Hippocampal formation (tissue), 2 donors: ENCODE measurements at places on chromosomes 3 and 15.

DNA sequence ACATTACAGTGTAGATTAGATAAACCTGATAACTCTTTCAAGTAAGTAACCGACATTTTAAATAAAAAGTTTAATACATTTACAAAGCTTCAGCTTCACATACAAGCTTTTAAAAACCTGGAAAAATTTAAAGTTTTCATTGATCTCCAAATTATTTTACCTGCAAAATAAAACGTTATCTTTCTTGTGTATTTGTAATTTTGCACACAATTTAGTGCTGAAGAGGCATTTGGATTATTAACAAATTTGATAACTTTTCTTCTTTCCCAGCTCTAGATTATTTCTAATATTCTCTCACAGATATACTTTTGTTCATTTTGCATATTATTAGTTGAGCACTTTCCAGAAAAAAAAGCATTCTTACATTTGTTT is 24.2 kb upstream of the MBNL1 start:
- no peak for DNase-seq

DNA sequence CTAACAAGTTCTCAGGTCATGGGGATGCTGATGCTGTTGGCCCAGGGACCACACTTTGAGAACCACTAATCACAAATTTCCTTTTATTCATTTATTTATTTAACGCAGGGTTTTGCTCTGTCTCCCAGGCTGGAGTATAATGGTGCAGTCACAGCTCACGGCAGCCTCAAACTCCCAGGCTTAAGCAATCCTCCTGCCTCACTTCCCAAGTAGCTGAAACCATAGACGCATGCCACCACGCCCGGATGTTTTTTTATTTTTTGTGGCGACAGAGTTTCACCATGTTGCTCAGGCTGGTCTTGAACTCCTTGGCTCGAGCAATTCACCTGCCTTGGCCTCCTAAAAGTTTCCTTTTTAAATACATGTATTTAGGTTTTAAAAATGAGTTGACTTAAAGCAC is 20.7 kb upstream of the ISLR2 start:
- DNase-seq: no peak

- DNase-seq: no peak
Measured at GRCh38 chr15:76339305-76340197, 3.0 kb downstream of the ISL2 start.

GRCh38 chr3:192827208-192827607 is 90.4 kb downstream of the MB21D2 start:
- DNase-seq: no peak

GRCh38 chr15:92400573-92400972 is 6.9 kb downstream of the ST8SIA2 start:
- no peak for DNase-seq

- DNase-seq: no peak
Measured at GRCh38 chr3:14352002-14352627, 50.3 kb upstream of the SLC6A6 start.

DNA sequence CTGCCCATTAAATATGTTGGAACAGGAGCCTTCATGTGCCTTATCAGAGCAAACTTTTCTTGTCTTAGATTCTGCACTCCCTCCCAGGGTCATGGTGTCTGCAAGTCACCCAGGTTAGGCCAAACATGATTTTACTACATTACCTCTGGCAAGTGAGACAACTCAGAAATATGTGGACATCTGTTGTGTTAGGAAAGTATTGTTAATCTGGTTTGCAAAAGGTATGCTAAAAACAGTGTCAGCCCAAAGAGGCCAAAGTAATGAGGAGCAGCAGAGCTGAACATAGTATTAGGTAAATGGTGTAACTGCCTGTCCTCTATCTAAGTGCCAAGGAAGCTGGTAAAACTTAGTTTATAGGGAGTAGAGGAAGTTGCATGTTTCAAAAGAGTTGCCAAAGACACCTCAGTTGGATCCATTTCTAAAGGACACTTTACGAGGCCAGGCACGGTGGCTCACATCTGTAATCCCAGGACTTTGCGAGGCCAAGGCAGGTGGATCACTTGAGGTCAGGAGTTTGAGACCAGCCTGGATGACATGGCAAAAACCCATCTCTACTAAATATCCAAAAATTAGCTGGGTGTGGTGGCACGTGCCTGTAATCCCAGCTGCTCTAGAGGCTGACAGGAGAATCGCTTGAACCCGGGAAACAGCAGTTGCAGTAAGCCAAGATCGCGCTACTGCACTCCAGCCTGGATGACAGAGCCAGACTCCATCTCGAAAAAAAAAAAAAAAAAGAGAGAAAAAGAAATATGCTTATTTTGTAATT is 22.5 kb upstream of the PPIB start:
- no peak for DNase-seq

GRCh38 chr15:57570994-57571393 is 20.7 kb upstream of the MYZAP start:
- DNase-seq: no peak
